ENCODE measurements at places on chromosomes 6 and 20. TPM values are rescaled to one million over a fixed set of nuclear protein-coding genes. Genes with fewer than 3 reads are reported as not detected.

DNA sequence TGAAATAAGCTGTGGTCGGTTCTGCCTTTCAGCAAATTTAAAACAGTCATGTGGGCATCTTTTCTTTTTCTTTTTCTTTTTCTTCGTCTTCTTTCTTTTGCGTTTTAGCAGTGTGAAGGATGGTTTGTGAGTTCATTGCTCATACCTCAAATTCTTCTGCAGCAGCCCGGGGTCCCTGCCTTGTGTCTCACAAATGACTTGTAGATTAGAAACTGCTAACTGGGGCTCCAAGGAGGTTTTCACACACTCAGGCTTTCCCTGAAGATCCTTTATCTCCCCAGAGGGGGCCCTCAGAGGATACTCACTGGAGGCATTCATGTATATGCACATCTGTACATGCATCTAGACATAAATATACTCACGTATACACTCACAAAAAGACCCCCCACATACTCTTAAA, 1.7 kb downstream of the SMOC2 start:
- no peak for DNase-seq

DNA sequence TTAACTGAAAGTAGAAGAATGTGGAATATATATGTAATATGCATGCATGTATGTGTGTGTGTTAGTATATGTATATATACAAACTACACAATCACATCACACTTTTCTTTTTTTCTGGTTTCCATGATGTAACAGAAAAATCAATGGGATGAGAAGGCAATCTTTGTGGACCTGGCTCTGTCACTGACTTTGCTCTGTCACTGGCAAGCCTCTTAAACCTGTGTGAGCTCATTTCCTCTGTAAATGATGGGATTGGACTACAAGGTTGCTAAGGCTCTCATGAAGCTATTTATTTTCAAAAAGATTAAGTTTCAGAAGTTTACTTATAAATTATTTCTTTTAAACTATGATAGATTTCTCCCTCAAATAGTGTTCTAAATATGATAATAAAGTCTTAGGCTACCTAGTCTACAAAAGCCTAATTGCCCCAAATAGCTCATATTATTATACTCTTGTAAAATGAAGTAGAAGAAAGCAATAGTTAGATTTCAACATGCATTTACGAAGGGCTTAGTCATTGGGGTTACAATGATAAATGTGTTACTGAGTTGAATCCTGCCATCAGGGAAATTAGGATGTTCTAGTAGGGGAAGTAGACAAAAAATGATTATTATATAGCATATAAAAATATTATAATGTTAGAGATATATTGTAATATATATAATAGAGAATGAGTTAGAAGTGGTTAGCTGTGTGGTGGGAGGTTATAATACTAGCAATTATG, 129.3 kb downstream of the AFG1L start:
- DNase-seq = no peak

DNA sequence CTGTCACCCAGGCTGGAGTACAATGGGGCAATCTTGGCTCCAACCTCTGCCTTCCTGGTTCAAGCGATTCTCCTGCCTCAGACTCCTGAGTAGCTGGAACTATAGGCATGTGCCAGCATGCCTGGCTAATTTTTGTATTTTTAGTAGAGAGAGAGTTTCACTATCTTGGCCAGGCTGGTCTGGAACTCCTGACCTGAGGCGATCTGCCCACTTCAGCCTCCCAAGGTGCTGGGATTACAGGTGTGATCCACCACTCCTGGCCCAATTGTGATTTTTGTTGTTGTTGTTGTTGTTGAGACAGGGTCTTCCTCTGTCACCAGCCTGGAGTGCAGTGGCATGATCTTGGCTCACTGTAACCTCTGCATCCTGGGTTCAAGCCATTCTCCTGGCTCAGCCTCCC, 69.3 kb downstream of the CBFA2T2 start:
- DNase-seq = no peak

GRCh38 chr20:49228676-49229075, 9.5 kb downstream of the DDX27 start:
- no peak for DNase-seq

- DNase-seq = no peak
Observed at GRCh38 chr6:49743429-49743828, 759 bp downstream of the CRISP3 start.

GRCh38 chr6:121998631-121999030, 400.8 kb upstream of the HSF2 start:
- no peak for DNase-seq

DNA sequence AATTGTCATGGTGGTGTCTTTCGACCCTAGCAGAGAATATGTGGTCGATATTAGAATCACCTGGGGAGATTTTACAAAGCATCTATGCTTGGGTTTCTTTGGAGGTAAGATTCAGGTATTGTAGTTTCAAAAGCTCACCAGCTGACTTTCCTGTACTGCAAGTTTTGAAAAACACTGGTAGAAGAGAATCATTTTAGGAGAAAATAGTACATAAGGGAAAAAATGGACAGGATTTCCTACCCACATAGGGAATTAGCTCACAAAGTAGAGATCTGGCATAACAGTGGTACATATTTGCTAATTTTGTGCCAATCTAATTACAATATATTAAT, 27.4 kb upstream of the ABT1 start:
- DNase-seq = no peak

DNA sequence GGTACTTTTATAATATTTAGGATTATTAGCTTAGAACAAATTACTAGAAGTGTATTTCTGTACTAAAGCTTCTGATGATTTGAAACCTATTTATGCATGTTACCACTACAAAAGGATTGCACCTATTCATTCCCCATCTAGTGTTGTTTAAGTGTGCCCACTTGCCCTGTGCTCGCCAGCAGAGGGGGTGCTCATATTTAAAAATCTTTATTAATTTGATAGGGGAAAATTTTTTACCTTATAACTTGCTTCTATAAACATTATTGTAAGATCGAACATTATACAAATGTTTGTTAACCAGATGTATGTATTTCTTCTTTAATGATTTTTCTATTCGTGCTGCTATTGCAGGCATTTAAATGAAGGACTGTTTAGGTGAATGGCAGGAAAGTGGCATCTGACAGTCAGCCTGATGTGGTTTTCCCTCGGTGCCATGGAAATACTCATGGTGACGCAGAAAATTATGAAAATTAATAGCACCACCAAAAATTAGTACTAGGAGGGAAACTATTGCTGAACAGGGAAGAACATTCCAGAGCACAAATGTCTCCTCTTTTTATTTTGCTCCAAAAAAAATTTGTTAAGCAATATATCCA, 44.1 kb upstream of the FNDC1 start:
- no peak for DNase-seq

DNA sequence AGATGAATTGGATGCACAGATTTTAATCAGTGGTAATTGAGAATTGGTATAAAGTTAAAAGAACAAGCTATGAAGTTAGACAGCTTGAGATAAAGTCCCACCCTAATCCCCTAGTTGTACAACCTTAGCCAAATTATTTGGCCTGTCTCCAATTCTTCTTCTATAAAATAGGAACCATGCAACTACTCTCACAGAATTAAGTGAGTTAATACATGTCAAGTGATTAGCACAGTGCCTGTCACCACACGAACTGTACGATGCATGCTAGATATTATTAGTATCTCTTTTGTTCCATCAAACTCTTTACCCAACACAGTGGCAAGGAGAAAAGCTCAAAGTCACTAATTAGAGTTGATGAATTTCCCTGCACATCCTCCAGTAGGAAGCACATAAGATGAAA, 44.7 kb downstream of the MBOAT1 start:
- no peak for DNase-seq

DNA sequence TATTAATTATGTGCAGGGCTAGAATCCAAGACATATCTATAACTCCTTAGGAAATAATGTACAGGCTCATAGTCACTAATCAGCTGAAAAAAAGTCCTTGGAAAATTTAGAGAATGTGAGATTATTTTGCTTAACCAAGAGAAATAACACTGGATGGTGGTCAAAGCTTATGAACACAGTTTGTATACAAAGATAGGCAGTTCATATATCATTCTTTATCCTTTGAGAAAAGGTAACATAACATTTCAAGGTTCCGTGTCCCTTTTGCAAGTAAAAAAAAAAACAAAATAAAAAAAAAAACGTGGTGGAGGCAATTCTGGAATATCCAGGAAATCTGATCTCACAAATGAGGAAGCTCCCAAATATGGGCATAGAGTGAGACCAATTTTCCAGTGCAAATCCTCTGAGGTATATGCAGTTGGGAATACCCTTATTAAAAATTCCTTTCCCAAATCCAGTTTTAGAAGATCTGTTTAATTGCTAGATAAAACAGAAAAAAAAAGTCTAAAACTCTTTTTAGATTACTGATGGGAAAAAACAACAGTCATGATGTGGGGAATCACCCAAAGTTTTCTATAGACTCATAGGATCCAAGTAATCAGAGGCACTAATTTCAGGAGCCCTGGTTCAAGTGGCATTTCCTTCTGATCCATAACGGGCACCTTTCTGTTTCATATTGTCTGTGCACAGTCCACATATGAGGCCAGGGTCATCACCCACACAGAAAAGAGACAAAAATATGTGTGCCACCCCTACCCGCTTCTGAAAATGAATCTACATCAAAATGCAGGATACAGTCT, 17.7 kb upstream of the TNFAIP3 start:
- DNase-seq = no peak

DNA sequence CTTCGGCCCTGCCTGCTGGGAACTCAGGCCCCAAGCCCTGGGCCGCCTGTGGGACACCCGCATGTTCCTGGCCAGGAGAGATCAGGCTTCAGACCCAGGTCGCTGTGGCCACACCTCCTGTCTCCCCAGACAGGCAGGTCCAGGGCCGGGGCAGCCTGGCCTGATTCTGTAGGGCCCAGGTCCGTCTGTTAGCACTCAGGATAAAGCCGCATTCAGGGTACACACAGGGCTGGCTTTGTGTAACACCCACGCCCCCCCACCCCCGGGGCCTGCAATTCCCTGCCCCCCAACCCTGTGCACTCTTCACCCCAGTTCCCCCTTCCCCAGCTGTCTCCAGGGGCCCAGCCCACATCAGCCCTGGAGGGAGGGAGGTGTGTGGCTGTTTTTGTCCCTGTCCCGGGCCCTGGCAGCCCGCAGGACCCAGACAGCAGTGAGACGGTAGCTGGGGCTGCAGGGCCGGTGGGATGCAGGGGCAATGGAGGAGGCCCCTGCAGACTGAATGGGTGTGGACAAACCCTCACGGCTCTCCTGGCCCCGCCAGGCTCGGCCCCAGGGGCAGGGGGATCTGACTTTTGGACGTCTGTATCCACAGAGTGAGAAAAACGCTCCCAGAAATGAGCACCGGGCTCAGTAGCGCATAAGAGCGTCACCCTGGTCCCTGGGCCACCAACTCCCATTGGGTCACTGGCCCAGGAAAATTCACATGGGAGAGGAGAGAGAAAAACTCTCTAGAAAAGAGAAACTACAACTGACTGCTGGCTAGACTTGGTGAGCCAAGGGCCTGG, 42.4 kb upstream of the ZBP1 start:
- no peak for DNase-seq

DNA sequence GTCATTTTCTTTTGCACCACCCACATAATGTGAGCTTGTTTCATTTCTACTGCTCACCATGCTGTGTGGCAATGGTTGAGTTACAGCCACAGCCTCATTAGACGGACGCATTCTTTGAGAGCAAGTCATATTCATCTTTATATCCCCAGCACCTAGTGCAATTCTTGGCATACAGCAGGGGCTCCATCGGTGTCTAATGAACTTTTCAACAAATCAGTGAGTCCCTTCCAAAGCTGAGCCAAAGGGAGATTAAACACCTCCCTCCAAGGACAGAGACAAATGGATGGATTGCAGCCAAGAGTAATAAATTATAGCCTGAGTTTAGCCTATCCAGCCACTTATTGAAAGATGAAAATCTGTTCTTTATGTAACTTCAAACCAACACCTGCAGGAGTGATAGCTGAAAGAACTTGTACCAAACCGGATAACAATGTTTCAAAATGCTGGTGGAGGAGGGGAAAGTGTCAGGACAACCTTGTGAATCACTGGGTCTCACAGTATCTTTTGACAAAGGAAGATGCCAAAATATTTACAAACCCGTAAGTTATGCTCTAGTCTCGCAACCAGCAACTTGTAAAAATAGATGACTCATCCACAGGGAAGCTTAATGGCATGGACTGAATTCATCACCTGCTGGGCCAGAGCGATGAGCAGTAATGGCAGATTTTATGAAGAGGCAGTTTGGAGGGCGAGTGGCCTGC, 139.0 kb downstream of the PXDC1 start:
- no peak for DNase-seq

DNA sequence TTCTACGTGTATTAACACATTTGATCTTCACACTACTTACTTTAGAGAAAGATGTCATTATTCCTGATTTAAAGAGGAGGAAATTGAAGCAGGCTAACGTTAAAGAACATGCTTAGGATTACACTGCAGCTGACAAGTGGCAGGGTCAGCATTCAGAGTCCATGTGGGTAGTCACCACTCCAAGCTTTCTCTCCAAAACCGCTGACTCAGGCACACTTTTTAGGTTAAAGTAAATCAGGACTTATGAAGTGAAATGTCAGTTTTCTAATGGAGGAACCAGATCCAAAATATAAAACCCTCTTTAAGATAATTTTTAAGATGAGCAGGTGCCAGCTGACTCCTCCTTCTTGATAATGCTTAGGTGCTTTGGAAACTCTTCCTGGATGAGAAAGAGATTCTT, 75.4 kb downstream of the HTR1E start:
- DNase-seq = no peak

DNA sequence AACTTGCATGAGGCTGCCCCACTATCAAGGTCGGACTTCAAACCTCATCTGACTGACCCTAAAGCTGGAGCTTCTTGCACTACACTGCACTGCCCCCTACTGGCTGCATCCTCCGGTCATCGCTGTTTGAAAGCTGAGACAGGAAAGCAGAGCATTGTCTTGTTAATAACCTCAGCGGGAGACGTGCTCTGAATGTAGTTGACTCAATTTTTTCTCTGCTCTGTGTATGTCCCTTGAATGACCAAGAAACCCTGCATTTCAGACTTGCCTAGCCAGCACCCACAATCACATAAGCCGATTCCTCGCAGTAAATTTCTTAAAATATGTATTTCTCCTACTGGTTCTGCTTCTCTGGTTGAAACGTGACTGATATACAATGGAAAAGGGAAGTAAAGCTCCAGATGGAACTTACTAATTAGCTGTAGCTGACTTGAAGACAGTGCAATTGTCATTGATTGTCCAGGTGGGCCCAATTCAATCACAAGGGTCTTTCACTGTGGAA, 27.8 kb downstream of the TCF21 start:
- peak; percentile 86 for DNase-seq

The TTK gene
- polyA plus RNA-seq = 16.1 TPM

The PLCB4 gene
- polyA plus RNA-seq = 12.7 TPM

The ADGRF5 gene
- polyA plus RNA-seq = 24.9 TPM

The GPSM3 gene
- 9.4 TPM for polyA plus RNA-seq

The MYCT1 gene
- polyA plus RNA-seq = 16.3 TPM

The NKX2-2 gene
- polyA plus RNA-seq = not detected

The ANKRD66 gene
- polyA plus RNA-seq = not detected

The HLA-DPA1 gene
- 19.7 TPM for polyA plus RNA-seq

The PRICKLE4 gene
- polyA plus RNA-seq = 4.2 TPM

The VSTM2L gene
- polyA plus RNA-seq = 0.82 TPM

All from renal cortex interstitium (tissue), 15 donors.